ENCODE measurements at places on chromosomes 12 and 14. TPM values are rescaled to one million over a fixed set of nuclear protein-coding genes. Genes with fewer than 3 reads are reported as not detected.

The BIN2 gene
- total RNA-seq, result not detected

The RDH16 gene
- 0.19 TPM for total RNA-seq

The IL22 gene
- total RNA-seq, result not detected

The TAS2R30 gene
- total RNA-seq, result 2.3 TPM

The NYNRIN gene
- 15.0 TPM for total RNA-seq

The FOXA1 gene
- 0.17 TPM for total RNA-seq

The RAPGEF3 gene
- total RNA-seq, result 9.7 TPM

All from mammary epithelial cell (primary cell).